ENCODE measurements at places on chromosomes 7 and 10. TPM values are rescaled to one million over a fixed set of nuclear protein-coding genes. Genes with fewer than 3 reads are reported as not detected.

GRCh38 chr10:29751240-29751639 lies 116.5 kb upstream of the SVIL start:
- no peak for DNase-seq

GRCh38 chr10:23031318-23031717 lies 64.1 kb upstream of the MSRB2 start:
- no peak for DNase-seq

DNA sequence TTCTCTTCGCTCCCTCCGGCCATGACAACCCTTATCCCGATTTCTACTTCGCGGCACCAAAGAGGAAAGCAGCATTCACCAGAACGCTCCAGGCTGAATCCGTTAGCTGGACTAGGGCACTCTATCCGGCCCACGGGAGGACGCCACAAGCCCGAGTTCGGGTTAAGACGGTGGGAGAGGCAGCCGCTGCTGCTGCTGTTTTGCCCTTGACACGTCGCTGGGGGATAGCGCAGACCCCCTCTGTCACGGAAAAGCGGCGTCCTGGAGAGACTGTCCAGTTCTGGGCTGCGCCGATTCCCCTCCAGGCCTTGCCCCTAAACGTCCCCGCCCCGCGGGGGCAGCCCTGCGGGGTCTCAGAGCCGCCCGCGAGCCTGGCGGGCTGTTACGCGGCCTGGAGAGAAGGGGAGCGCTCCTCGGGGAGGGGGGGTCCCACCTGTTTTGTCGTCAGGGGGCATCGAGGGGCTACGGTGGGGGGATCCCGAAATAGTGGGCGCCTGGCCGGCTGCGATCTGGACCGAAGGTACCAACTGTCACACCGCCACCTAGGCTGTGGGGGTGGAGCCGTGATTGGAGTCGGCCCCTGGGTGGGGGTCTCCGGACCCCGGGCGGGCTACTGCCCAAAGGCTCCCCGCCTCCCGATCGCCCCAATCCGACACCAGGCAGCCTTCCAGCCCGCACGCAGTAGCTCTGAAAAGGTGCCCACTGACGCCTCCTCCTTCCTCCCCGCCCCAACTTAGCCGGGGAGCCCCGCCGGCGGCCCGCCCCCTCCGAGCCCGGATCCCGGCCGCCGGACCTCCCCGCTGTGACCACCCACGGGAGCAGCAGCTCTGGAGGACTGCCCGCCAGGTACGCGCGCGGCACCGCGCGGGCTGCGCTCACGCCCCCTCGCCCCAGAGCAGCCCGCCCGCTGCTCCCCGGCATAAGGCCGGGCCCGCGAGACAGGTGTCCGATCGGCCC lies 772 bp downstream of the SGMS1 start:
- peak; percentile 38 for DNase-seq

Gene ZCWPW1
- 2.2 TPM for total RNA-seq

DNA sequence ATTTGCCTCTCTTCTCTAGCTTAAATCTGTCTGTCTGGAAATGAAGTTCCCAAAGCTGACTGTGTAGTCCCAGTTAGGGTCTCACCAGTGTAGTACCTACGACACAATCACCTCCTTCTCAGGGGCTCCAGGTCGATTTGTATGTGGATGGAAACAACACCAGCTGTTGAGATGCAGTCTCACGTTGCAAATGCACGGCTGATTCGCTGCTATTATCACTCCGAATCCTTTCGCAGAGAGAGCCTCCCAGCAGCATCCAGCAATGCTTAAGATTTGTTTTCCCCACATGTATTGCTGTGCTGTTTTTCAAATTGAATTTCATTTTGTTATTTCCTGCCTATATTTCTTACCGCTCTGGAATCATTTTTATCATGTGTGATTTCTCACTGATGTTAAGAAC lies 16.3 kb downstream of the VSTM4 start:
- DNase-seq = no peak

- no peak for DNase-seq
Observed at GRCh38 chr10:72244573-72245038, 28.5 kb upstream of the ASCC1 start.

- DNase-seq = no peak
Observed at GRCh38 chr10:693506-693905, 4.0 kb upstream of the DIP2C start.

DNA sequence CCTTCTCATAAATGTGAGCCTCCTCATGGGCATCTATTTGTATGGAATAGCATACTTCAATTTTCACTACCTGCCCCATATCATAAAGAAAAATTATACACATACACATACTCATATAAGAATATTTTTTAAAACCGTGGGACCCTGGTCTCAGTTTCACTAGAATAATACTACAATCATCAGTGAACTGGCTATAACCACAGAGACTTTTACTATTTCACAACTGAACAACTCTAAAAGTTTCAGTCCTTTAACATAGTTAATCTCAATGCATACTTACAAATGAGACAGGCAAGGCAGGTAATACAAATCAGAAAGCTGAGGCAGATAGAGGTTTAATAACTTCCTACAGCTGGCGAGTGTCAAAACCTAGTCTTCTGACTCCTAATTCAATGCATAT lies 83.1 kb downstream of the LRRN3 start:
- no peak for DNase-seq

GRCh38 chr7:2497500-2498336 lies 21.5 kb upstream of the GRIFIN start:
- peak; percentile 4 for DNase-seq

GRCh38 chr7:137325927-137326326 lies 17.6 kb downstream of the PTN start:
- no peak for DNase-seq

GRCh38 chr10:47360419-47361040 lies 12.4 kb downstream of the RBP3 start:
- no peak for DNase-seq

Gene CDNF
- total RNA-seq = 1.9 TPM

Gene ANKRD2
- total RNA-seq = 0.33 TPM

Gene ELFN1
- total RNA-seq = 10.6 TPM

GRCh38 chr10:3460420-3461128 lies 288.0 kb upstream of the PITRM1 start:
- DNase-seq = no peak

DNA sequence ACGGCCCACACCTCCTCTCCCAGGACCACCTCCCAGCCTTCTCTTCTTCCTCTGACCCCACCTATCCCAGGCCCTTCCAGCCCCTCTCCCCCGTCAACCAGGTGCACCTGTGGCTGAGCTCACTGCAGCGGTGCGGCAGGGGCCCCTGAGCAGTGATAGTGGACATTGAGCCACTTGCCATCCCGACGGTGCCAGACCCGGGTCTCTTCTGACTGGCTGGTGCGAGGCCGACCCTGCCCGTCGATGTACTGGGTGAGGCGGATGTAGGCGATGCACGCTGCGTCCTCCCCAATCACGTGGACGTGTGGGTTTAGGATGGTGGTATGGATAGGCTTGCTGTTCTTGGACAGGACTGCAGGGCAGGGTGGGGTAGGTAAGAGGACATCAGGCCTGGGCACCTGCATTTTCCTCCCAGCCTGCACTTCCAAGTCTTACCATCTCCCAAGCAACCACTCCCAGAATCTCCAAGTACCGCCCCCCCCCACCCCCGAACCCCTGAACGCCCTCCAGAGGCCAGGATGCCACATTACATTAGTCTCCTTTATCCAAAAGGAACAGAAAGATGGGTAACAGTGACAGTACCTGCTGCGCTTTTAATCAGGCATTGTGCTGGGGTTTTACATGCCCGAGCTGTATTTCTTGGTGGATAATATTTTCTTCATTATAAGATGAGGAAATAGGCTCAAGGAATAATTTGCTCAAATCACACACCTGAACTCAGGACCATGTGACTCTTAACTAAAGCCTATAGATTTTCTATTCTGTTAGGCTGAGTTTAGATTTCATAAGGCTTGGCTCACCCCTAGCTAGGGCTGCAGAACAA lies 3.7 kb upstream of the NDST2 start:
- no peak for DNase-seq

- DNase-seq = no peak
Observed at GRCh38 chr7:155477476-155477875, 19.5 kb downstream of the EN2 start.

Gene MGAM2
- total RNA-seq = 0.15 TPM

DNA sequence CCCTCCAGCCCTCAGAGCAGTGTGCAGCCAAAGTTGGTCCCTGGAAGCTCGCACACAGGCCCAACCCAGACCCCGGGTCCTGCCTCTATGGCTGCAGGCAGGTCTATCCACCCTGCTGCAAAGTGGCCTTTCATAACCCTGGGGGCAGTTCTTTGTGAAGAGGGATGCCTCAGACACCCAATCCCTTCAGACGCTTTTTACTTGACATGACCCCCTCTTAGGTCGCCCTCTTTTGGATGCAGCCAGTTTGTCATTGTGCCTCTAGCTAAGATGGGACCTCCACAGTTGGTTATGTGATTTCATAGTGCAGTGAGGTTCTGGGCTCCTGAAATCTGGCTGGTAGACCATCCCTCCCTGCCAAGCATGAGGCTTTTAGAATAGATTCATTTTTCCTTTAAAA lies 27.3 kb downstream of the SMKR1 start:
- DNase-seq = no peak

DNA sequence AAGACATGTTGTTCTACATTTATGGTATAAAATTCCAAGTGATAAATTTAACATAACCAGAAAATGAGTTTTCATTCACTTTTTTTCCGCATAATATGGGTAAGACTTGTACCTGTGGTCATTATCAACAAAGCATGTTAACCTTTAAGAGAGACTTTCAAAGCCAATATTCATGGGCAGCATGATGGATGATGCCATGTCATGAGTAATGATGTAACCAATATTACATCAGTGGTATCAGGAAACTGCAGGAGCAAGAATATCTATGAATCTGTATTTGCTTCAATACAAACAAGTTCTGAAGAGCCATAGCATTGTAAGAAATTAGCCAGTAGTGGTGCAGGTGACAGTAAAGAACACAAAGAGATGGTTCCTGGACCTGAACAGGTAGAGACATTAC lies 126.9 kb downstream of the C1GALT1 start:
- no peak for DNase-seq

DNA sequence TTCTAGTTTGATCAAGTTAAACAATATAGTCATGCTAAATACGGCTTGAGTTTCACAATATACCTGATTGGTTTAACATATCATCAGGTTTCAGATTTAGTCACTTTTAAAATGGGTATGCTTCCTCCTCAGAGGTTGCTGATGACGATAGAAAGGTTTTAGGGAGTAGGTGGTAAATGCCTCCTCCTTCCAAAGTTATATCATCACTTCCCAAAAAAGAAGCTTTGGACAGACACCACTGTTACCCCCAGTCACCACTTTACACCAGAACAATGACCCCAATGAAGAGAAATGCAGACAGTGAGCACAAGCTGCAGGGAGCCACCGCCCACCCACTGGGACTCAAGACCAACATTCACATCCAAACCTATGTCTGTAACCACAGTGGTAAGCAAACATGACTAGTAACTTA lies 244.6 kb downstream of the SORCS1 start:
- DNase-seq = no peak

Gene PHKG1
- not detected for total RNA-seq

DNA sequence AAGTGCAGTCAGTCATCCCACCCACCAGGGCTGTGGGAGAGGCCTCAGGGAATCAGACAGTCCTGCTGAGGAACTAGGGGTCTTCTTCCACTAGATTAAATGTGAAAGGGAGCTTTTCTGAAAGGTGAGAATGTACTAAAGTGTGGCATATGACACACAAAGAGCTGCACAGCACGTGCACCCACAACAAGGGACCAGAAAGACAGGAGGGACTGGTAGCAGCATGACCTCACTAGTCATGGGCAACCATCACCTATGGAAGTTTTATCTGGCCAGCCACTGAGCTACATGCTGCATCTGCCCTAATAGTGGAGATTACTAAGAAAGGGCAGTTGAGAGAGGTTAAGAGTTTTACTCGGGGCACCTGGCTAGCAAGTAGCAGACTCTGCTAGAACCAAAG lies 204.4 kb upstream of the AOAH start:
- DNase-seq = no peak

DNA sequence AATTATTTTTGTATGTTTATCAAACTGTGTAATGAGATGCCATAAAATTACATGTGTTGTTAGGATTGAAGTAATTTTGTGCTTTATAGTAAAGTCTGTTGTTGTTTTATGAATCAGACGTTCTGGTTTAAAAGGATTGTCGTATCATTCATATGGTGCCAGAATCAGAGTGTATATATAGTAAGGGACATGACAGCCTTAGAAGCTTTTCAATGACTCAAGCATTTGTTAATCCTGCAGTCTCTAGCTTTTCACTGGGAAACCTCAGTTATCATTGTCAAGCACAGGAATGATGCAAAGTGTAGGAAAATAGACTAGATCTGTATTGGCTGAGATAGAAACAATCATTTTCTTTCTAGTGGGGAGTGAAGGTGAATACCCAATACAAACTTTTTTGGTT lies 57.5 kb downstream of the TRRAP start:
- DNase-seq = no peak

- no peak for DNase-seq
Observed at GRCh38 chr10:1581189-1581588, 156.1 kb downstream of the ADARB2 start.

DNA sequence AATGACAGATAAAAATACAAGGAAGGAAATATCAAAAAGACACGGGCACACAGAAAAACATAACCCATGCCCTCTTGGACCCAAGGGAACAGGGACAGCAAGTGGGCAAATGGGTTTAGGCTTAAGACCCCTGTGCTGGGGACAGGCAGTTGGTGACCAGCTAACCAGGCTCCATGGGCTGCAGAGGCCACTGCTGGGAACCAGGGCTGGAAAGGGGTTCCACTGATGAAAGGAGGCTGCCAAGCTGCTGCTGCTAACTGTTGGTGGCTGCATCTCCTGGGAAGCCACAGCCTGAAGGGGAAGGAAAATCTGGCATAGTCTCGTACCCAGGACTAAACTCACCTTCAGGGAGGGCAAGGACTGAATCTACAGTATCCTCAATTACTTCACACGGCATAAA lies 579.2 kb upstream of the MGMT start:
- no peak for DNase-seq

Gene SPDYE6
- total RNA-seq = not detected

DNA sequence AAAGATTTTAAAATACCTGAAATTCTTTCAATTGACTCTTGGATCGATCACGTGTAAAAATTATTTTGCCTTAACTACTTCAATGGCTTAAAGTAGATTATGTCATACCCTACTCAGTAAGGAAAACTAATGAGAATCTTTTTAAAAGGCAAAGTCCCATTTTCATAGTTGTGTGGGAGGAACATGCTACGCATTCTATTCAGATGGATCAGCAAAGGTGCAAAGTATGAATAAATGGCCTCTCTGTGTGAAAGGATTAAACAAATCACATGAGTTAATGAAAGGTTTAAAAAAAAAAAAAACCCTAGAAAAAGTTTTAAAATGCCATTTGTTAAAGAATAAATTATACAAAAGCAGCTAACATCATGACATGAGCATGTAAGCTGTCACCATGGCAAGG lies 77.1 kb downstream of the ENO4 start:
- no peak for DNase-seq

GRCh38 chr10:15879663-15880062 lies 19.4 kb upstream of the MINDY3 start:
- no peak for DNase-seq

DNA sequence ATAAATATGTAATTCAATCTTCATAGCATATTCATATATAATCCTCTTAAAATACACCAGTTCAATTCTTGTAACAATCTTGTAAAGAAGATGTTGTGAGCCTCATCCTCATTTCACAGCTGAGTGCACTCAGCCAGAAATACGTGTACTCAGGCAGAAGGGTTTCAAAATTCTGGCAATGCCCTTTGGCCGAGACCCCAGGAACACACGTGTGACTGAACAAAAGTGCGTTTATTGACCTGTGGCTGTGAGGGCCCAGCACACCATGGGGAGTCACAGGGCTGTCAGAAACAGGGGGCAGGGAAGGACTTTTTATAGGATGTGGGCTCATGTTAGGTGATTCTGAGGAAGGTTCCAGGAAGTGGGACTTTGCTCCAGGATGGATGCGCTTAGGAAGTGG lies 21.5 kb downstream of the GIMAP8 start:
- DNase-seq = no peak

All from endothelial cell (in vitro differentiated cells).